ENCODE measurements at places on chromosomes 12 and 14.

GRCh38 chr14:101512376-101512695, 49.0 kb upstream of the DIO3 start:
- DNase-seq: no peak

- no peak for DNase-seq
These were observed 138.5 kb downstream of the FUT8 start for GRCh38 chr14:65550779-65551643.

- peak; percentile 67 for DNase-seq
These were observed 43.3 kb downstream of the GALNT9 start for GRCh38 chr12:132285991-132286681.

DNA sequence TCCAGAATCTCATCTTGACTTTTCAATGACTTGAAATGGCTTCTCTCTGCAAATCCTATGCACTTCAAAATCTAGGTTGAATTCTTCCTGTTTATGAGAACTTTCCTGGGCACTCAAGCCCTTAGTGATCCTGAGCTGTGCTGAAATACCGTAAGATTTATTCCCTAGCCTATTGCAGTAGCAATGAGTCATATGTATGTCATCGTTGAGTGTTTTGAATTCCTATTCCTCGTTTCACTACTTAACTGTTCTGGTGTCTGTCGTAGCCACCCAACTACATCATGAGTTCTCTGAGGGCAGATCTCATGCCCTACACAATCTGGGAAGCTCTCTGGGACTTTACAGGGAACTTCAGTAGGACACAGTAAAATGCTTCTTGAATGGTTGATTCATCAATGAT, 190.8 kb upstream of the TMEM132C start:
- no peak for DNase-seq

DNA sequence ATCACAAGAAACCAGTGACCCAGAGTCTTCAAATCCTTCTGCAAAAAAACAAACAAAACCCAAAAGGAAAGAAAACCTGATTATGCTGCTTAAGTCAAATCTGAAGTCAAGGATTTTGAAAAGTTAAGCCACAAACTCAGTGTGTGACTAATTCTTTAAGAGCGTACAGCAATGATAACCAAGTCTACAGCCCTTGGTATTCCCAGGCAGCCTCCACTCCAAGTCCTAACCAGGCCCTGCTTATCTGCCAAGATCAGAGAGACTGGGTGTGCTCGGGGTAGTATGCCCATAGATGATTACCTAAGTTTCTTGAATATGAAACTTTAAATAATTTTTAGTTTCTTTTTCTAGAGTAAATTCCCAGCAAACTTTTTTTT, 13.1 kb downstream of the PGAM5 start:
- peak; percentile 43 for DNase-seq

DNA sequence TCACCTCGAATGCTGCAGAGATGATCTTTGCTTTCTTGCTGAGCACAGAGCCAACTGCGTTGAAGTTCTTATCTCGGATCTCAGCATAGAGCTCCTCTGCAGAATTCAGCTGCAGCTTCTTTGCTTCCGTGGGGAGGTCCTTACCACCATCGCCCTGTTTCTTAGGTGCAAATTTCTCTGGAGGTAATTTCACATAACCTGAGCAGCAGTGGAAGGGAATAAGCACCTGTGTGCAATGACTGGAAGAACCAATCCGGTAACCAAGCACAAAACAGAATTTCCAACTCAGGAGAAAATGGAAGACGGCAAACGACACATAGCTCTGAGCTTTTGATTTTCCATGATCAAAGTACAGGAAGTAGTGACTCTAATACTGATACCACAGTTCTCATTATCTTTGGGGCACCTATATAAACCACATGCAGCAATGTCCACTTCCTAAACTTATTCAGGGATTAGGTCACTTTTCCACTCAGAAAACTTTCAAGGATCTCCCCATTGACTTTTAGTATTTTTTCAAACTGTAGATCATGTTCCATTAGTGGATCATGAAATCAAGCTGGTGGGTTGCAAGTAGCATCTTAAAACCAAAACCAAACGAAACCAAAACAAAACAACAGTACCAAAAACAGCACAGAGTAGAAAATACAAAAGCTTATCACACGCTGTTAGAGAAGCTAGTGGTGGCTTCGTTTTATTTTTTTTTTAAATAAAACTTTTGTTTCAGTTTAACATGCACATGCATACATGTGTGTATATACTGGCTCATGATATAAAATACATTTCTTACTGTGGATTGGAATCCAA, 18.9 kb upstream of the DIABLO start:
- no peak for DNase-seq

DNA sequence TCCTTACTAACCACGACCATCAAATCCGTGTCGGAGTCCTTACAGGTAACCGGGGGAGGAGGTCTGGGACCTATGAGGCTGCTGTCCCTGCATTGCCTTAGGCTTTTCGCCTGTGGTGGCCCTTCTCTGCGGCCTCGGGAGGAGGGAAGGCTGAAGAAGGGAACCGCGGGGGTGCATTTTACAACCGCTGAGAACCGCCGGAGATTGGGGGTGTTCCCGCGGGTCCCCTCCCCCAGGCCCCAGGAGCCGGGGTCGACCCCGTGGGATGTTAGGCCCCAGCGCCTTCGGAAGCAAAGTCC, 549 bp downstream of the GPHN start:
- DNase-seq: no peak

- DNase-seq: no peak
These were observed 414.1 kb downstream of the MDGA2 start for GRCh38 chr14:47261350-47261749.

GRCh38 chr14:90487031-90487430, 90.2 kb downstream of the CALM1 start:
- peak; percentile 43 for DNase-seq

DNA sequence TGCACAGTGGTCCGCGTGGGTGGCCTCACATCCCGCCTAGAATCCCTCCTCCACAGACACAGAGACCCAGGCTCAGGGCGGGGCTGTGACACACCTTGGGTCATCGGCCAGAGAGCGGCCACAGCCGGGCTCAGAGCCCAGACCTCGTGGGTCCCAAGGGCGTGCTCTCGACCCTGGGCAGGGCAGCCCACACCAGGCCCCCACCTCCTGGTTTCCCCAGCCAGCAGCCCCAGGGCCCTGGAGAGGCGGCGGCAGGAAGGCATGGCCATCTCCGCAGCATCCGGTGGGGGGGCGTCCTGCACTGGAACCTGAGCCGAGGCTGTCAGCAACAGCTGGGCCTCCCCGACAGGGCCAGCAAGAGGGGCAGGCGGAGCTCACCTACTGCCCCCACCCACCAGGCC, 15.2 kb downstream of the JAG2 start:
- DNase-seq: no peak

DNA sequence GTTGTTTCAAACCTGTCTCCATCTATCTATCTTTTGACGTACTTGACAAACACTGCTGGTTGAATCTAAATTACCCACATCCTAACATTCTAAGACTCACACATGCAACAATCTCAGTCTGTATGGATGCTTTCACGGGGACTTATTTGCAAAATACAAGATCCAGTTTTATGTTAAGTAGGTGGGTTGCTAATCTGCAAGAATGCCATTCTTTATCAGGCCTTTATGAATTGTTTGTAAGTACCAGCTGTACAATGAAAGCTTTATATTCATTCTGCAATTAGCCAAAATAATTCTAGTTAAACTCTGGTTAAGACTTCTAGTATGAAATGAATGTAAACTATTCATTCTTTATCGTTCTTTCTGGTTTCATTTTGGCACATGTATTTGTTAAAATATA, 135.1 kb downstream of the NAV3 start:
- DNase-seq: no peak

GRCh38 chr12:76031081-76031413, 529 bp downstream of the PHLDA1 start:
- no peak for DNase-seq

DNA sequence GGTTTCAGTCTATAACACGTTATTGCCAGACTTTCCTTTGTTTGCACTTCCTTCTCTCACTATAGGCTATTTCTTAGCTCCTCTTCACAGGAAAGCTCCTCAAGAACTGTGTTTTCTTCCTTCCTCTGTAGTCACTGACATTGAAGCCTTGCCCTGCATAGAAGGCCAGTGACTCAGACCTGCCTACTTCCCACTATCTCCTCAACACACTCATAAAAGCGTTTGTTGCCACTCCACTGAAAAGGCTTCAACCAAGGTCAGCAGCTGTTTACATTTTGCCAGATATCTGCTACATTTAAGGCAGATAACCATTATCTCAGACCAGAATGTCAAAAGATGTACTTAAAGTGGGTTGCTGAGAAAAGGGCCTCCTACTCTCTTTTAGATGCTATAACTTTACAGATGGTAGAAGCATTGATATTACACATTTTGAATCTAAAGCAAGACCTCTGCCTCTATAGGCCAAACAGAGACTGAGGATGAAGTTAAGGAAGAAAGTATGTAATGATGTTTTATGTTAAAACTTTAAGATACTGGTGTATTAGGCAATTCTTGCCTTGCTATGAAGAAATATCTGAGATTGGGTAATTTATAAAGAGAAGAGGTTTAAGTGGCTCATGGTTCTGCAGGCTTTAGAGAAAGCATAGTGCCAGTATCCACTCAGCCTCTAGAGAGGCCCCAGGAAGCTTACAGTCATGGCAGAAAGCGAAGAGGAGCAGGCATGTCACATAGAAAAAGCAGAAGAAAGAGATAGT, 233.3 kb upstream of the FLRT2 start:
- DNase-seq: peak; percentile 69

DNA sequence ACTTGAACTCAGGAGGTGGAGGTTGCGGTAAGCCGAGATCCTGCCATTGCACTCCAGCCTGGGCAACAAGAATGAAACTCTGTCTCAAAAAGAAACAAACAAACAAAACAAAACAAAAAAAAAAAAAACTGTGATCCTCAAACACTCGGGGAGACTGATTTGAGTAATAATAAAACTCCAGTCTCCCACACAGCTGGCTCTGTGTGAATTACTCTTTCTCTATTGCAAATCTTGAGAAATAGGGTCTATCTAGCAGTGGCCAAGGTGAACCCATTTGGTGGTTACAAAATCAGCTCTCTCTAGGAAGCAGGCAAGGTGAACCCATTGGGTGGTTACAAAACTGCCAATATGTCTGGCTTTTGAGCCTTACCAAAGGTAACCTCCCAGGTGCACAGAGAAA, 6.0 kb upstream of the ACOT6 start:
- DNase-seq: no peak

DNA sequence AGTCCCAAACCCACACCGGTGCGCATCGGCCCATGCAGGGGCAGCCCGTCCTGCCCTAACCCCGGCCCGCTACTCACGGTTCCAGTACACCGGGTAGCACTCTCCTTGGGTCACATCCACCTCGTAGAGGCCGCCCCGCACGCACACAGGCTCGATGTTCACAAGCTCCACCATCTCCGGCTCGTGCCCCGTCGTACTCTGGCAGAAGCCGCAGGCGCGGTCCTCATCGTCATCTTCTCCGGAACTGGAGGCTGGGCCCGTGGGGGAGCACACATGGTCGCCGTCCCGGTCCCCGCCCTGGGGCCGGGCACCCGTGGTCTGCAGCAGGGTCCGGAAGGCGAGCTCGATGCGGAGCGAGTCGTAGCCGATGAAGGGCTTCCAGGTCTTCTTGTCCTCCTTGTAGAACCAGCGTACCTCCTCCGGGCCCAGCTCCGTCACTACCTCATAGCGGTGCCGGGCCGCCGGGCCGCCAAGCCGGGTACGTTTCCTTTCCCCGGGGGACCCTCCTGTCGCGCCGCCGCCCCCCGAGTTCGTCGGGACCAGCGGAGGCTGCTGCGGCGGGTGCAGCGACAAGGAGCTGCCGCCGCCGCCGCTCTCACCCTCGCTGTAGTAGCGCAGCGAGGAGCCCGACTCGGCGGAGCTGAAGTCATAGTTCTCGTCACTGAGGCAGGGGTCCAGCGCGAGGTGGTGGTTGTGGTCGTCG, 788 bp downstream of the DDHD1 start:
- peak; percentile 48 for DNase-seq

DNA sequence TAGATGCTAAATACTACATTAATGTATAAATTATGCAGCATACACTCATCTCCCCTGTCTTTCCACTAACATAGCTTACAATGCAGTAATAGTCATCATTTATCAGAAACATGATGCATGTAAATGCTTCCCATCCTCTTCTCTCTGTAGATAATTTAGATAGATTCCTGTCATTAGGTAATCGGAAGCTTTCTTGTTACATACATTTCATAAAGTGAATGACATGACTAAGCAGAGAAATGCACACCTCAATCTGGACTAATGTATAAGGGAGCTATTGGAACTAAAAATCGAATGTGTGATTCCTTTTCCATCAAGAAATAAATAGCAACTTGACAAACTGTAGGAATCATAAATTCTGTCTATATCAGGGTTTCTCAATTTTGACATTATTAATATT, 273.4 kb downstream of the RASSF9 start:
- no peak for DNase-seq

GRCh38 chr12:2967651-2968050, 8.5 kb downstream of the TEAD4 start:
- no peak for DNase-seq

- DNase-seq: peak; percentile 90
These were observed 420.8 kb downstream of the CCDC91 start for GRCh38 chr12:28611115-28611435.

DNA sequence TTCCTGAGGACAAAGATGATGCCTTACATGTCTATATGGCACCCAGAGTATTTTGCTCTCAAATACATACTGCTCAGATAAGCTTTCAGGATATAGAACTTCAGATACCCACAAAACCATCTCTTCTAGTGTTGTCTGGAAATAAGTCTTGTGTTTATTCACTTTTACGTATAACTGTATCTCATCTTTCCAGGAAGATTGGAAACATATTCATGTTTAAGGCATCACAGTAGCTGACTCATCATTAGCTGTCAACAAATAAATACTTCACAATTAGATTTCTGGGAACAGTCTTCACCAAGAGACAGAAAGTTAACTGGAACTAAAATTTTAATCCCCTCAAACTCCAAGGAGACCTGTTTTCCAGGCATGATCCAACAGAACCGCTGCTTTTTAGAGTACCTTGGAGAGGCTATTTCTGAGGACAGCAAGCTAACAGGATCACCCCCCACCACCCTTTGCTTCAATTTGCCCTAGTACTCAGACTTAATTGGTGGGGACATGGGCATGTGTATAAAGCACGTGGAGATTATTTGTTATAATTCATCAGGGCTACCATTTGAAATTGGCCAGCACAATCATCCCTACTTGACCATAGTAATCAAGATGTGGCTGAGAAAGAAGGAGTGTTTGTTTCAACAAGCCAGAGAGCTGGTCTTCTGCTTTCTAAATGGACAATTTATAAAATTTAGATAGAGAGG, 129.3 kb upstream of the HIF1A start:
- peak; percentile 95 for DNase-seq

DNA sequence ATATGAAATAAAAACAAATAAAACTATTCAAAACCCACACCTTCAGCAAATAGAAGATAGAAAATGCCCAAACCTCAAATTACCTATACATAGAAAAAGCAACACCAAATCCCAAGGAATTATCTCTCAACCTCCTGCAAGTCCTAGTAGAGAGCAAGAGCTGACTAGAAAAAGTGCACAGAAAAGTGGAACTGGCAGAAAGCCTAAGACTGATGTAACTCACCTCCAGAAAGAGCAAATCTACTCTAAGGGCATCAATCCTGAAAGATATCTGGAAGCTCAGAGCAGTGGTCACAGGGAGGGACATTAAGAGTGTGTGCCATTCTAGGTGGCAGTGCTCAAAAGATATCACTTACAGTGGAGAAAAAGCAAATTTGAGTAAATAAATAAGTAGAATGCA, 62.1 kb upstream of the PLEKHG7 start:
- DNase-seq: no peak

Measured in cardiac fibroblast (primary cell).